ENCODE measurements at places on chromosomes 6 and 20. TPM values are rescaled to one million over a fixed set of nuclear protein-coding genes. Genes with fewer than 3 reads are reported as not detected.

DNA sequence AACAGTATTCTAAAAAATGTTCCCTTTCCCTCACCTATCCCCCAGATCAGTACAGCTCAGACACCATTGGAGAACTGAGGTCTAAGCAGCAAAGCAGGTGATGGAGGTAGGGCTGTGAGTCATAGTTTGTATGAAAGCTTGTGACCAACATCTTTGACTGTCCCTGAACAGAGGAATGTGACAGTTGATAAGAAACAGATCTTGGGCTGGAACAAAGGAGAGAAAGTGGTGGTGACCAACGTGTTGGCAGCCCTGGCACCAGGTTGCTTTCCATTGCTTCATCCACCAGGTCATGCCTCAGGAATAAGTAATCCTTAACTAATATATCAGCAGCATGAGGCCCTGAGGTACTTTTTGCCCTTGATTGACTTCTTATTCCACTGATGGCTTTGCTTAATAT is 19.9 kb upstream of the CRIP3 start:
- H3K36me3 ChIP-seq, result no peaks in the 10 kb centered on the region
- H3K4me3 ChIP-seq, result no peak overlapping the region
- H3K27ac ChIP-seq, result no peak overlapping the region
- no peaks in the 10 kb centered on the region for H3K27me3 ChIP-seq

GRCh38 chr6:111485342-111485741 is 2.3 kb upstream of the REV3L start:
- H3K36me3 ChIP-seq, result no peaks in the 10 kb centered on the region
- no peak overlapping the region for H3K4me3 ChIP-seq
- no peaks in the 10 kb centered on the region for H3K27me3 ChIP-seq
- no peaks in the 10 kb centered on the region for H3K4me1 ChIP-seq
- no peak for DNase-seq

Gene BTNL2
- not detected for total RNA-seq

Gene CLPSL2
- total RNA-seq, result not detected

DNA sequence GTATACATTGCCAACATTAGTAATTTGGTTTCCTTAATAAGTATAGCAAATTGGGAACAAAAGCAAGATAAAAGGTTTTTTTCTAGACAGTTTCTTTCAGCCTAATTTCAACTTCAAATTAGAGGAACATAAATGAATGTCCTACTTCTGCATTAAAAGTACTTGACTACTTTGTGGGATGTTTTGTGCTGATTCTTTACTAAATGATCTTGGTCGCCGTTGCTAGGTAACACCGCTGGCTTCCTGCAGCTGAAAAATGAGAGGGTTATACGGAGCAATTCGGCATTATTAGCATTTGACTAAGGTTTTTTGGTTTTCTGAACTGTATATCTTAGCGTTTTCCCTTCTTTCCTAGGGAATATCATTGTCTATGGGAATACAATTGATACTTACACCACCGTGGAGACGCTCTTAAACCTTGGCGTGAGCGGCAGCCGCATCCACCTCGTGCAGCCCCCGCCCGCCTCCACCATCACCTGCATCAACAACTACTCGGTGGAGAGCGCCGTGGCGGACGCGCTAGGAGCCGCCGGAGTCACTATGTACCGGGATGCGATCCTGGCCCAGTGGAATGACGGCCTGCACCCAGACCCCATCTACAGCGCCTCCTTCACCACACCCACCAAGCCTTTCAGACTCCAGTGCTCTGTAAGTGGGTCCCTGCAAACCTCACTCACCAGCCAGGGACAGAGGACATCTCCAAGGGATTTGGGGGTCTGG is 90.9 kb upstream of the INSM1 start:
- no peaks in the 10 kb centered on the region for H3K4me1 ChIP-seq
- peaks cover 7% of the 10 kb centered on the region for H3K27me3 ChIP-seq
- H3K27ac ChIP-seq, result no peak overlapping the region
- peak; percentile 70 for DNase-seq

DNA sequence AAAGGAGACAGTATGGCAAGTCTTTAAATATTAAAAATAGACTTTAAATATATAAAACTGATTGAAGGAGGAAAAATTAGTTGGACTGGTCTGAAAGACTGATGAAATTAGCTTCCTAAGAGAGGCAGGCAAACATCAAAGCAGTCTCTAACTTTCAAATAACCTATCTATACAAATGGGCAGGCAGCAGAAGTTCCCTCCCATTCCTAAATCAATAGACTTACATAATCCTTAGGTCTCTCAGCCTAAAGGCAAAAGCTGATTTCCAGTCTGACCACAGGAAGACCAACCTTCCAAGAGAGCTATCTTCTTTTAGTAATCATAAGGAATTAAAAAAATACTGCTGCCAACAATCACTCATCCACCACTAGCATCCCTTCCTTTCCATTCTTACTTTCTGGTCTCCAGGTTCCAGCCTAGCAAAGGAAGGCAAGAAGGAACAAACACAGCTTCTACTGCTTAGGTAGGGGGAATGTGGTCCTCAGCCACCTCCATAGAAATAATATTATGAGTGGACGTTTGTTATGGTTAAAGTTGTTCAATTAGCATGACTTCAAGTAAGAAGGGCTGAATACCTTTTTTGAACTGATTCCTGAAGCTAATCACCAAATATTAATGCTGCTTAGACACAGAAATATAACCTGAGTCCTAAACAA is 44.1 kb downstream of the SESN1 start:
- no peak overlapping the region for H3K27ac ChIP-seq
- no peak overlapping the region for H3K4me3 ChIP-seq
- no peak for DNase-seq
- H3K4me1 ChIP-seq, result no peaks in the 10 kb centered on the region
- no peaks in the 10 kb centered on the region for H3K27me3 ChIP-seq
- H3K36me3 ChIP-seq, result no peaks in the 10 kb centered on the region

Gene TPBG
- total RNA-seq, result 27.6 TPM

- no peaks in the 10 kb centered on the region for H3K36me3 ChIP-seq
- H3K4me1 ChIP-seq, result no peaks in the 10 kb centered on the region
- no peak for DNase-seq
- no peaks in the 10 kb centered on the region for H3K27me3 ChIP-seq
- H3K27ac ChIP-seq, result no peak overlapping the region
These were observed 14.2 kb downstream of the CCR6 start for GRCh38 chr6:167137081-167137480.

Gene GID8
- 23.7 TPM for total RNA-seq

All from aorta (tissue), 5 donors.